ENCODE measurements at places on chromosomes 2 and 18.

- DNase-seq, result peak; percentile 12
Measured at GRCh38 chr2:10883801-10884478, 27.8 kb upstream of the KCNF1 start.

DNA sequence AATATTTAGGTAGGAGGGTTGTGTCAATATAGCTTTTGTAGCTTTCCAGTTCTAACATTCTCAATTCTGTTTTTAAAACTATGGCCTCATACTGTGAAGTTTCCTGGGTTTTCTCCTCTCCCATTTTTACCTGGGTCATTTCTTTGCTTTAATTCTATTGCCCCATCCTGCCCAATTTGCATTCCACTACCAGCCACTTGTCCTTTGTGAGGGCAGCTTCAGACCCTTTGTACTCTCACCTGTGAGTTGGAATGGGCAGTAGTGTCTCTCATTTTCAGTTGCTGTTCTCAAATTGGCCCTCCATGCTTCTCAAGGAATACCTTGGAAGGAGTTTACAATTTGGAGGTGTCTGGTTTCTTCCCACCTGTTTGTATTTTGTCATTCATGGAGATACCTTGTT, 108.4 kb downstream of the CAMKMT start:
- no peak for DNase-seq

GRCh38 chr2:199606193-199606780, 148.5 kb upstream of the SATB2 start:
- no peak for DNase-seq

- DNase-seq, result no peak
Measured at GRCh38 chr18:45719106-45719505, 4.9 kb upstream of the SLC14A1 start.

- peak; percentile 63 for DNase-seq
Measured at GRCh38 chr2:11235583-11235982, 80.3 kb downstream of the SLC66A3 start.

- DNase-seq, result no peak
Measured at GRCh38 chr2:65536596-65536995, 104.2 kb upstream of the SPRED2 start.

GRCh38 chr18:12630136-12630535, 27.8 kb downstream of the SPIRE1 start:
- DNase-seq, result no peak

DNA sequence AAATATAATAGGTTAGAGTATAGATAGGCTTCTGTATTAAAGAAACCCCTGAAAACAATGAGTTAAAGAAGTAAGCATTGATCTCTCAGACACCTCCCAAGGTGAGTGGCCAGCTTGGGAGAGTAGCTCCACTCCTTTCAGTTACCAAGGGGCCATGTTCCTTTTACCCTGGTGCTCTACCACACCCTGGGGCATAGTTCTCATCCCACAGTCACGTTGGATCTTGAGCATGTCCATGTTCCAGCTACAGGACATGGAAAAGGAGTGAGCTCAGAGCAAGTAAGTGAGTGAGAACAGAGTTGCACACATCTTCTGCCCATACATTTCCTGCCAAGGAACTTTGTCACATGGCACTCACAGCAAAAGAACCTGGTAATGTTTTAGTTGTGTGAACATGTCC, 325.9 kb upstream of the SLC39A10 start:
- DNase-seq, result no peak

GRCh38 chr2:207978177-207978948, 47.0 kb downstream of the PLEKHM3 start:
- DNase-seq, result no peak
